GM12878 (cell line): ENCODE measurements at places on chromosomes 6 and 20. TPM values are rescaled to one million over a fixed set of nuclear protein-coding genes. Genes with fewer than 3 reads are reported as not detected.

DNA sequence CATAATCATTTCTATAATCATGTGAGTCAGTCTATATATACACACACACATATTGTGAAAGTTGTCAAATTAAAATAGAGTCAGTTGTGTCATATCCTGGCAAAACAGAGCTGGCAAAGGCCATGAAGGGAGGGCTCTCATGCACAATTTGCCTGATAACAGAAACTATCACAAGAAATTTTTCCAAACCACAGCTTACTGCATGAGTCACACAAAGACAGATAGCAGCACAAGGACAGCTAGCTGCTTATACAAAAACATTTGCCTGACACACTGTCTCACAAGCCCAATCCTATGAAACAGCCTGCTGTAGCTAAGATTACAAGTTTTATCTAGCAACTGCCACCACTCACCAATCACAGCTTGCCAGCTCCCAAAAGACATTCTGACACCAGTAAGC lies 848.5 kb upstream of the MAN1A1 start:
- no peak for DNase-seq
- H3K4me1 ChIP-seq, result no peaks in the 10 kb centered on the region
- H3K27me3 ChIP-seq, result no peaks in the 10 kb centered on the region
- H3K36me3 ChIP-seq, result no peaks in the 10 kb centered on the region

GRCh38 chr6:26141378-26141904 lies 54.2 kb downstream of the HFE start:
- H3K4me1 ChIP-seq, result no peaks in the 10 kb centered on the region; the same call in 1 of the 2 replicates
- H3K27me3 ChIP-seq, result no peaks in the 10 kb centered on the region
- H3K4me3 ChIP-seq, result no peak overlapping the region
- no peak for DNase-seq
- H3K27ac ChIP-seq, result no peak overlapping the region
- H3K36me3 ChIP-seq, result no peaks in the 10 kb centered on the region; the same call in 1 of the 2 replicates

DNA sequence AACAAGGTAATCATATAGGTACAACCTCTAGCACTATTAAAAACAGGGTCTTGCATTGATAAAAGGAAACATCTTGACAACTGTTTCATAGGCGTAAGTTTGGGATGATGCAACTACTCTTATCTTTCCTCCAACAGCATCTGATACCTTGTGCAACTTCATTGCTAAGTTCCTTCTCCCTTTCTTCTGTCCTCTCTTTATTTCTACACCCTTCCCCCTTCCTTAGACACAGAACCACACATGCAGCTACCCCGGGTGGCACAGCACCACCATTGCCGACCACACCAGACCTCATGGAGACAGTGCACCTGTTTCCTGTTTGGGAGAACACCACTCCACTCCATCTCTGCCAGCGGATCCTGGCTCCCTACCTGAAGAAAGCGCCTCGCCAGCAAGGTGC lies 14.4 kb downstream of the MYB start:
- peaks cover 9% of the 10 kb centered on the region; the same call in 1 of the 2 replicates for H3K4me1 ChIP-seq
- H3K4me3 ChIP-seq, result no peak overlapping the region
- H3K27me3 ChIP-seq, result no peaks in the 10 kb centered on the region
- no peak overlapping the region for H3K27ac ChIP-seq
- DNase-seq, result no peak

DNA sequence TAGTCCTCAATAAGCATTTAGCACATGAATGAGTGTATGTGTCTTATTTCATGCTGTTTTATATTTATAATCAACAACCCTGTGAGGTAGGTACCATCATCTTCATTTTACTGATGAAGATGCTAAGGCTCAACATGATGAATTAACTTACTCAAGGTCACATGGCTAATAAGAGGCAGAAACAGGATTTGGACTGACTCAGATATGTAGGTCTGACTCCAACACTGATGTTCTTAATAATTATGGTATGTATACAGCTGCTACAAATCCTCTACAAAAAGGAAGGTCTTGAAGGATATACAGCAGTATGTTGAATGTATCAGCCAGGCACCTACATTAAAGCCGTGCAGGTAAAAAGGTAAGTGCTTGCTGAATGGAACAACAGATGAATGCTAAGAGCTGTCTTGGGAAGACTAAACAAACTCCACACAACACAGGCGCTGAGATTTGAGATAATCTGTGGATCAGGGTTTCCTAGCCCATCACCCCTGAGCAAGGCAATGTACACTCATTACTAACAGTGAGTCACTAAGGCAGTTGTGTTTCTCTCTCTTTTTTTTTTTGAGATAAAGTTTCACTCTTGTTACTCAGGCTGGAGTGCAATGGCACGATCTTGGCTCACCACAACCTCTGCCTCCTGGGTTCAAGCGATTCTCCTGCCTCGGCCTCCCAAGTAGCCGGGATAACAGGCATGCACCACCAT lies 31.9 kb downstream of the TTI1 start:
- H3K4me1 ChIP-seq, result no peaks in the 10 kb centered on the region
- H3K36me3 ChIP-seq, result peaks cover 14% of the 10 kb centered on the region
- no peaks in the 10 kb centered on the region for H3K27me3 ChIP-seq

- H3K36me3 ChIP-seq, result no peaks in the 10 kb centered on the region
- H3K27me3 ChIP-seq, result no peaks in the 10 kb centered on the region; the same call in 1 of the 2 replicates
- peak within 1 kb of the TSS; percentile 92 for H3K4me3 ChIP-seq
Measured at GRCh38 chr6:96837081-96837971, at the start of gene GPR63. GPR63 (minus strand) TSS chr6:96837477; CDS start chr6:96799731, 37,746 bp downstream.

DNA sequence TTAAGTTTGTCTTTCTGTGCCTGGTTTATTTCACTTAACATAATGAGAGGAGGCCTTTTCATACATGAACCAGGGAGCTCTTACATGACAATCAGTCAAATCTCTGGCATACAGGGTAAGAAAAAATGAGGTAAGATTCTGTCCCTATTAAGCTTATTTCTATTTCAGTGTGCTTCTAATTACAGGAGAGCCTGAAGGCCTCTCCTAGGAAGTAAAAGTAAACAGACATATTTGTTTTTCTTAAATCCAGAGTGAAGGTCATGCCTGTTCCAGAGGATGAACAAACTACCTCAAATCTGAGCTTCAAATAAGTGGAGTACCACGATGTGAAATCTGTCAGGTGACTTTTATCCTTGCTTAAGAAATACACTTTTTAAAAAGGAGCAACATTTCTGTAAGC lies 72.6 kb downstream of the POPDC3 start:
- H3K27me3 ChIP-seq, result no peaks in the 10 kb centered on the region
- H3K36me3 ChIP-seq, result no peaks in the 10 kb centered on the region
- no peak overlapping the region for H3K4me3 ChIP-seq
- H3K27ac ChIP-seq, result no peak overlapping the region
- H3K4me1 ChIP-seq, result no peaks in the 10 kb centered on the region

DNA sequence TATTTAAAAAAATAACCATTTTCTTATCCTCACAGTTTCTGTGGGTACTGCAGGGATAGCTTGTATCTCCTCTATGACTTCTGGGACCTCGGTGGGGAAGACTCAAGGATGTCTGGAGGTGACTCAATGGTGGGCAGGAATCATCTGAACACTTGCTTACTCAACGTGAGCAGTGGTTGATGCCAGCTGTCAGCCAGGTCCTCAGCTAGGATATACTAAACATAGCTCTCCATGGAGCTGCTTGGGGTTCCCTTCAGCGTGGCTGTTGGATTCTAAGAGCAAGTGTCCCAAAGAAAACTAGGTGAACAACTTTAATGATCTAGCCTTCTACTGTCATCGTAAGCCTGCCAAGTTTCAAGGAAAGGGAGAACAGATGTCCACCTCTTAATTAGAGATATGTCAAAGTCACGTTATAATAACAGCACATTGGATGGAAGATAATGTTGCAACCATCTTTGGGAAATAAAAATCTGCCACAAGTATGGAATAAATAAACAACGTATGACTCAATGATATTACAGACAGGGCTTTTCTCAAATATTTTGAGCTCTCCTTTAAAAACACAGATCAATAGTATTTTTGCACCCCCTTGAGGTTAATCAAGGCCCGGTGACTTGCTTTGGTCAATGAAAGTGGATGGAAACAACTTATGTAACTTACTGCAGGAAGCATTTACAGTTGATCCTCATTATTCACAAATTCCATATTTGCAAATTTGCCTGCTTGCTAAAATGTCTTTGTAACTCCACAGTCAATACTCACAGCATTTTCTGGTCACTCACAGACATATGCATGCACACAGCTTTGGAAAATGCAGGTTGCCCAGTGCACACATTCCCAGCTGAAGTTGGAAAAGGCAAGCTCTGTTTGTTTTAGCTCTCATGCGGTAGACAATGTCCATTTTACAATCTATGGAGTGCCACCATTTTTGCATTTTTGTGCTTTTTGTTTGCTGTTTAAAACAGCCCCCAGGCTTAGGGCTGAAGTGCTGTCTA lies 6.6 kb upstream of the HEBP2 start:
- no peak for DNase-seq
- H3K36me3 ChIP-seq, result no peaks in the 10 kb centered on the region
- H3K27ac ChIP-seq, result no peak overlapping the region
- no peaks in the 10 kb centered on the region for H3K4me1 ChIP-seq

DNA sequence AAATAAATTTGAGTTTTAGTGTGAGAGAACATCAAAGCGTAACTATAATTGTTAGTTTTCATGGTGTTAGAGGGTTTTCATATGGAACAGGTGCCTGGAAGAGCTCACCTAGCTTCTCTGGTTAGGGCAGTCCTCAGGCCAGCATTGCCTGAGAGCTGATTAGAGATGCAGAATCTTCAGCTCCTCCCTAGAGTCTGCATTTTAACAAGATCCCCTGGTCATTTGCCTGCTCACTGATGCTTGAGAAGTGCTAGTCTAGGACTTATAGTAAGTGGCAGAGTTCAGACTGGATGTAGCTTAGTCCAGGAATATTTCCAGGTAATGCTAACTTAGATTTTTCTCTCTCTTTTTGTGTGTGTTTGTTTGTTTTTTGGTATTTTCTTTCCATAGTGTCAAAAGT lies 21.7 kb upstream of the SMIM26 start:
- H3K27ac ChIP-seq, result no peak overlapping the region
- H3K4me1 ChIP-seq, result no peaks in the 10 kb centered on the region
- no peaks in the 10 kb centered on the region for H3K27me3 ChIP-seq
- peaks cover 42% of the 10 kb centered on the region; the same call in 1 of the 2 replicates for H3K36me3 ChIP-seq

DNA sequence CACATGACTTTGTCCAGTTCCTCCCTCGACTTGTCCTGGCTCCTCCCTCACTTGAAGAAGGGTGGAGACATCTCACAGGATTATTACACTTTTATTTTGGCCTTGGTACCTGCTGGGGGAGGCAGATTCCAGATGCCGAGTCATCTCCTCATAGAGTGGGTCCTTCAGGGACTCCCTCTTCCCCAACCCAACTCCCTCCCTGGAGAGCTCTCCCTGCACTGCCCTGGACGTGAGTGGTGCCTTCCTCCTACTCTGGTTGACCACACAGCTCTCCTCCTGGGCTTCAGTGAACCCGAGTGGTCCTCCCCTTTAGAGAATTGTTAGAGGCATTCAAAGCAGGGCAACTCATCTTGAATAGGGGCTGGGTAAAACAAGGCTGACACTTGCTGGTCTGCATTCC lies 40.9 kb upstream of the MC3R start:
- H3K4me3 ChIP-seq, result no peak overlapping the region
- H3K27me3 ChIP-seq, result no peaks in the 10 kb centered on the region
- no peak for DNase-seq
- no peaks in the 10 kb centered on the region for H3K36me3 ChIP-seq
- no peaks in the 10 kb centered on the region for H3K4me1 ChIP-seq

DNA sequence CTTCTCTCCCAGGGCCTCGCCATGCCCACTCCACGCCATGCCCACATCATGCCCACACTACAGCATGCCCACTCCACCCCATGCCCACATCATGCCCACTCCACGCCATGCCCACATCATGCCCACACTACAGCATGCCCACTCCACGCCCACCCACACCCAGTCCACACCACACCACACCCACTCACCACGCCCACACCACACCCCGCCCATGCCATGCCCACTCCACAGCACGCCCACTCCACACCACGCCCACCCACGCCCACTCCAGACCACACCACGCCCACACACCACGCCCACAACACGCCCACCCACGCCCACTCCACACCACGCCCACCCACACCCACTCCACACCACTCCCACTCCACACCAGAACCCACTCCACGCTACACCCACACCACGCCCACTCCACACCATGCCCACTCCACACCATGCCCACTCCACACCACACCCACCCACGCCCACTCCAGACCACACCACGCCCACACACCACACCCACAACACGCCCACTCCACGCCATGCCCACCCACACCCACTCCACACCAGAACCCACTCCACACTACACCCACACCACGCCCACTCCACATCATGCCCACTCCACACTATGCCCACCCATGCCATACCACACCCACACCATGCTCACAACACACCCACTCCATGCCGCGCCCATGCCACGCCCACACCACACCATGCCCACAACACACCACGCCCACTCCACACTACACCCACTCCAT lies 88.6 kb downstream of the ERMARD start:
- no peaks in the 10 kb centered on the region for H3K36me3 ChIP-seq
- H3K4me3 ChIP-seq, result no peak overlapping the region
- no peak for DNase-seq
- H3K4me1 ChIP-seq, result no peaks in the 10 kb centered on the region
- H3K27ac ChIP-seq, result no peak overlapping the region

GRCh38 chr6:106728296-106728870 lies 99.0 kb downstream of the QRSL1 start:
- peaks cover 3% of the 10 kb centered on the region for H3K4me1 ChIP-seq
- H3K27me3 ChIP-seq, result no peaks in the 10 kb centered on the region
- DNase-seq, result no peak
- H3K4me3 ChIP-seq, result no peak overlapping the region
- H3K27ac ChIP-seq, result no peak overlapping the region

- H3K36me3 ChIP-seq, result no peaks in the 10 kb centered on the region
- no peak overlapping the region for H3K4me3 ChIP-seq
- H3K27ac ChIP-seq, result no peak overlapping the region
- no peaks in the 10 kb centered on the region for H3K27me3 ChIP-seq
- H3K4me1 ChIP-seq, result no peaks in the 10 kb centered on the region
Measured at GRCh38 chr6:39102071-39102820, 12.7 kb downstream of the SAYSD1 start.

DNA sequence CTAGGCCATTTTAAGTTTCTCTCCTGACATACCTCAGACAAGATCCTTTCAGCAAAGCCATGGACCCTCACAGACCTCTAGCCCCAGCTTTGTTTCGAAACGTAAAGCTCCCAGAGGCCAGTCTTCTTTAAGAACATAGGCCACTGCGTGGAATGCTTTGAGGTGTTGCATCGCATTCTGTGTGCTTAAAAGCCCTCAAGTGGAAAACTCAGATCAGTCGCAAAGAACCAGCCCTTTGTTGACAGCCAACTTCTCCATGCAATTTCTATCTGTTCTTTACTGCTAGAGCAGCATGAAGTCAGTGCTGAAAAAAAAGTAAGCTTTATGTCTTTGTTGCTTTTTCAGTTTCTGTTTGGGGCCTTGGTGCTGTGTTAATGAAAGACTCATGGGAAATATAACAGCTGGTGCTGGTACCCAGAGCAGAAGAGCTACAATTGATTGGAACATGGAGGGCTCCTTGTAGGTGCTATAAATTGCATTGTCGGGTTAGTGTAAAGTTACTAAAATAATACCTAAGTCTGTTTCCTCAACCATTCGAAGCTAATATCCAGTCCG lies 142.6 kb downstream of the MAP3K7 start:
- no peaks in the 10 kb centered on the region for H3K36me3 ChIP-seq
- H3K4me1 ChIP-seq, result no peaks in the 10 kb centered on the region
- H3K27me3 ChIP-seq, result no peaks in the 10 kb centered on the region; the same call in 1 of the 2 replicates
- DNase-seq, result no peak

NHLRC1 gene
- 0.15 and 0.21 TPM in 2 replicates for total RNA-seq

FRK gene
- 1.6 and 1.7 TPM in 2 replicates for total RNA-seq

TCF15 gene
- total RNA-seq, result not detected in 2 replicates

ZBTB46 gene
- 0.92 and 1.0 TPM in 2 replicates for total RNA-seq

SLC22A3 gene
- total RNA-seq, result 0.05 and 0.15 TPM in 2 replicates

CLPSL2 gene
- 1.2 and 1.3 TPM in 2 replicates for total RNA-seq

PTCHD4 gene
- total RNA-seq, result 0.05 TPM in 1 of 2 replicates, not detected in the other

BPIFB4 gene
- not detected in 2 replicates for total RNA-seq

RSPO4 gene
- not detected in 2 replicates for total RNA-seq

IRF4 gene
- 495 and 498 TPM in 2 replicates for total RNA-seq
